ENCODE measurements at places on chromosomes 16 and 17. TPM values are rescaled to one million over a fixed set of nuclear protein-coding genes. Genes with fewer than 3 reads are reported as not detected.
A peak's percentile ranks its signal among the peaks of the same experiment; 100 is the strongest.

DNA sequence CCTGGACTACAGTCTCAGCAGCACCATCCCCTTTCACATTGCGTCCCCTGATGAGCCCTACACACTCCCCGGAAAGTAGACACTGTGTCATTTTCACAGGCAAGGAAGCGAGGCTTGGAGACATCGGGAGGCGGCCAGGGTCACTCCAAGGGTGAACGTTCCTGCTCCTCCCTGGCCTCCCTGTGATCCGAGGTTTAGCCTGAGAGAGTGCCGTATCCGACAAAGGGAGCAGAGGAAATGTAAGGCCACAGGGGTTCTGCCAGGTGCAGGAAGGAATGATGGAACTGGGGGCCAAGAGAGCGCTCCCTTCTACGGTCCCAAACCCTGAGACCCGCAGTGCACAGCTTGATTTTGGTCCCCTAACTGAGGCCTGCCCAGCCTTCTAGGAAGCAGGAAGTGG lies 8.0 kb upstream of the PIK3R6 start:
- no peak for DNase-seq

DNA sequence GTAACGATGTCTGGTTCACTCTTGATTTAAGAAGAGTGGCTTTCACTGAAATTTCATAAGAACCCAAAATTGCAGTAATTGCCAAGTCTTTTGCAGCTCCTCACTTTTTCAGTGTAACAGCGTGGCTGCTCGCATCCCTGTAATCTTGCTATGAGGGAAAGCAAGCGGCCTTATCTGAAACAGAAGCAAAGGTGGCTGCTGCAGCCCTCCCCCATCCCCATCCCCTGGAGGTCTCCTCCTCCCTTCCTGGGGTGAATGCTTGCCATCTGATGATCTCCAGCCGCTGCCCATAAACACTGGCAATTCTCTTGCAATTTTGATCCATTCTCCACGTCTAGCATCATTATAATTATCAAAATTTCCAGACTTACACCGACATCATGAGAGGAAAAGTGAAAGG lies 182.5 kb upstream of the ASIC2 start:
- DNase-seq: no peak

GRCh38 chr16:20415541-20415940 lies 6.2 kb downstream of the ACSM5 start:
- no peak for DNase-seq

- no peak for DNase-seq
Measured at GRCh38 chr16:68356919-68357286, 46.1 kb downstream of the PRMT7 start.

DNA sequence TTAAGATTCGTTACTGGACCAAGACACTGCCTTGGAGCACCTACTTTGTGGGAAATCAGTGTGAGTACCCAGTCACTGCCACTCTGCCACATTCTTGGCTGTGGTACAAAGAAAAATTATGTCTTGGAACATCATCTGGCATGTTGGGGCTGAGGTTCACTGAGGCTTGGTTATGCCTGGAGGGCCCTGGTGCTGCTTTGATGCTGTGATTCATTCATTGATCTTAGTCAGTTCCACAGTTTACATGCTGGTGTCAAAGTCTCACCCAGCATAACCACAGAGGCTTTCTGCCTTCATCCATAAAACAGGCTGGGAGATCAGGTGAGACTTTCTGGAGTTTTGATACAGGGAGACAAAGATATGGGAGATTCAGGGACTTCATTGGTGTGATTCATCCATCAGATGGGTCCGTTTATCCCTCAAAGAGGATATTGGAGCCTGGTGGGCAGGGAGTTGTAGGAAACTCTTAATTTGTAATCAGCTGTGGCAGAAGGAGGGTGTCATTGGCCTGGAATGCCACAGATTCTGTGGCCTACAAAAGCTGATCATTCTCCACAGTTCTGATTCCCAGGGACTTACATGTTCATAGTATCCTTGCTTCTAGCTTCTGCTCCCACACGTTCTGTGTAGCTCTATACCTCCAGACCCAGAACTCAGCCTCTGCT lies 322.5 kb downstream of the PMP22 start:
- no peak for DNase-seq

DNA sequence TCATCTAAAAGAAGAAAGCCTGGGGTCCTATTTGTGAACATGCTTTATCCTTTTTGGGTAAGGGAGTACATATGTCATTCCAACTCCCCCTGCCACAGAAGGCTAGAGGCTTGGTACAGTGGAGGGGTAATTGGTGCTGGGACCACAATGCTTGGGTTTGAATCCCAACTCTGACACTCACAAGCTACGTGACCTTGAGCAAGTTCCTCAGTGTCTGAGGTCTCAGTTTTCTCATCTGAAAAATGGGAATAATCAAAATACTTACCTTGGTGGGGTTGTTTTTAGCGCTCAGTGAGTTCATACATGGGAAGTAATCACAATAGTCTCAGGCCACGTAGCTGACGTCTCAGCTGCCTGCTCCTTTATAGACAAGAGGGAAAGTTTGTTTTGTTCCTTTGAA lies 150.8 kb downstream of the CPPED1 start:
- no peak for DNase-seq

- DNase-seq: no peak
Measured at GRCh38 chr17:1953831-1954230, 71.3 kb downstream of the RTN4RL1 start.

DNA sequence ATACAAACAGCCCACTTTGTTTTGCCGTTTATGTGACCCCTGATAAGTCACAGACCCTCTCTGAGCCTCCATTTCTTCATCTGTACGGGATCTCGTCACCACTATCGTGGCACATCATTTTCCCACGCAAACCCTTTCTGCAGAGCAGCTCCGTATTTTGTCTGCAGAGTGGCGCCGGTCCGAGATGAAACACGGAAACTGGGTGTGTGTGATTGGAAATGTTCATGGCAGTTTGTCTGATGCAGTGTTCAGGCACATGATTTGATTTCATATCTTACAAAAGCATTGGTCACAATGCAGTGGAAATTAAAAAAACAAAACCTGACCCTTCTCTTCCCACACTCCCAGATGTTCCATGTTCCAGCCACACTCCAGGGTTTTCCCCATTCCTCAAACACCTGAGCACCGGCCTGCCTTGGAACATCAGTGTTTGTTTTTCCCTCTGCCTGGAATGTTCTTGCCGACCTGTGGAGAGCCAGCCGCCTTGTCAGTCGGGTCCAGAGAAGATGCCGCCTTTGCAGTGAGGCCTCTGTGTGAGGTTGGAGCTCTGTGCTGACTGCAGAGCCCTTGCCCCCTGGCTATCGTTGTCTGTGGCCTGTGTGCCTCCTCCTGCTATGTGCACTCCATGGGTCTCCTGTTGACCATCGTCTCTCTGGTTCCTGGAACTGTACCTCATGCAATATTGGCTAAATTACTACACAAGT lies 39.2 kb downstream of the NT5M start:
- DNase-seq: no peak

- DNase-seq: peak; percentile 86
Measured at GRCh38 chr16:3054965-3055733, 8.8 kb downstream of the MMP25 start.

DNA sequence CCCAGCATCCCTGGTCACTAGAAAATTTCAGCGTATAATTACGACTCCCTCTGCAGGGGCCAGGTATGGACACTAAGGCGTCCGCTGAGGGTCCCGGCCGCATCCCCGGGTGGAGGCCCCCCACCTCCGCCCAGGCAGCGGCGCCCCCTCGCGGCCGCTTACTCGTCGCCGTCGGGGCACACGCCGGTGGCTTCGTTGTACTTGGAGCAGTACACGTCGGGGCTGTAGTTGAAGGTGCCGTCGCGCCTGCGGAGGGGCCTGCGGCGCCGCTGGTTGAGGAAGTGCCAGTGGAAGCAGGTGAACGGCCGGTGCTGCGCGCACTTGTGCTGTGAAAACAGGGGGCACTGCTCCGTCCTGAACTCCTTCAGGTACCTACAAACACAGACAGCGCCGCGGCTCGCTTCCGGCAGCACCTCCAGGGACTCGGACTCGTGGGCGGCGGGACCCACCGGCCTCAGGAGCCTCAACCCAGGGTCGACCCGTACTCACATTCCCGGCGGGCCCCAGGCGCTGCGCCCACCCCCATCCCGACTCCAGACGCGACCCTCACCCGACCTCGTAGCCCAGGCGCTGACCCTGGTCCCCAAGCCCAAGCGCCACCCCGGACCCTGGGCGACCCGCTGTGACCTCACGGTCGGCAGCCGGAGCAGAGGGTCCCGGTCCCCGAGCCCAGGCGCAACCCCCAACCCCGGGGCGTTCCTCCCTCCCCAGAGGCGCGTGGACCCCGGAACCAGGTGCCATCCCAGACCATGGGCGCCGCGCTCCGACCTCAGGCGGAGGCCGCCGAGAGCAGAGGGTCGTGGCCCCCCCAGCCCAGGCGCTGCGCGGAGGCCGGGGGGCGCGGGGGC lies 596 bp downstream of the UNKL start:
- peak; percentile 83 for DNase-seq

- no peak for DNase-seq
Measured at GRCh38 chr16:16191493-16192167, 31.7 kb downstream of the ABCC6 start.

Gene TBC1D3G
- total RNA-seq: not detected

Gene ZNF597
- 2.4 TPM for total RNA-seq

Gene PRR35
- total RNA-seq: not detected

Gene MARVELD3
- total RNA-seq: not detected

Gene TMEM114
- total RNA-seq: not detected
